Stimulated activated CD4-positive, alpha-beta T cell treated with anti-CD3 and anti-CD28 coated beads, TNF-alpha, amount 100 ng/mL, for 24 hours (primary cell): ENCODE measurements at places on chromosomes 12 and 14.
A peak's percentile ranks its signal among the peaks of the same experiment; 100 is the strongest.

GRCh38 chr12:22313286-22313962, 21.1 kb downstream of the ST8SIA1 start:
- DNase-seq: no peak

DNA sequence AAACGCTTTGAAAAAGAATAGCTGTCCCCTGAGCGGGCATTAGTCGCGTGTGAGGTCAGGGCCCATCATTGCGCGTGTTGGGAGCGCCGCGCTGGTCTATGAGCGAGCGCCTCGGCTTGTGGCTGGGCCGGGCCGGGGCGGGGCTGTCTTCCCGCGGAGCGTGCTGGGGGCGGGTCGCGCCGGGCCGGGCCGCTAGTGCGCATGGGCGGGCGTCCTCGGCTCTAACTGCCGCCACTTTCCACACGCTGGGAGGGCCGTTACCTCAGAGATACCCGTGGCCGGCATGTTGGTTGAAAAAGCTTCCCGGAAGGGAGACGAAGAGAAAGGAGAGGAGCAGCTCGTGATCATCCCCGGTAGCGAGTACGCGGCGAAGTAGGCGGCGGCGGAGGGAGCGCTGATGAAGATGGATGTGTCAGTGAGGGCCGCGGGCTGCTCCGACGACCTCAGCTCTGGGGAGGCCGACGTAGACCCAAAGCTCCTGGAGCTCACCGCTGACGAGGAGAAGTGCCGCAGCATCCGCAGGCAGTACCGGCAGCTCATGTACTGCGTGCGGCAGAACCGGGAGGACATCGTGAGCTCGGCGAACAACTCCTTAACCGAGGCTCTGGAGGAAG, at the start of gene EID3:
Gene EID3, plus strand, starts transcription at position 202 of the 614 bp plus-strand sequence. Its CDS starts 196 bp downstream, at position 398.
- DNase-seq: peak; percentile 89

- no peak for DNase-seq
Observed at GRCh38 chr14:90450151-90450550, 53.3 kb downstream of the CALM1 start.

DNA sequence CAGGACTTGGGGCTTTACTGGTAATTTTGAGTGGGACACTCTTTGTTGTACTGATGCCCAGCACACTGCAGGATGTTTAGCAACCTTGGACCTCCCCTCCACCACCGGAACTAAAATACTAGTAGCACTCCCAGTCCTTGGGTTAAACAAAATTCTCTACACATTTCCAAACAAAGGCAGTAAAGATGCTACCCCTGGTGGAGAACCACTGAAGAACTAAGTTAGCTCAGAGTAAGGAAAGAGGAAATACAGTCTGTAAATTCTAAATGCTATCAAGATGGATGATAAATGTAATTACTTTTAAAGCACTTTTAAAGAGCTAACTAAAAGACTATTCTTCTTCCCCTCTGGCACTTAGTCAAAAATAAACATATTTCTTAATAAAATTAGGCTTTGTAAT, 64.1 kb downstream of the LRP6 start:
- DNase-seq: no peak

DNA sequence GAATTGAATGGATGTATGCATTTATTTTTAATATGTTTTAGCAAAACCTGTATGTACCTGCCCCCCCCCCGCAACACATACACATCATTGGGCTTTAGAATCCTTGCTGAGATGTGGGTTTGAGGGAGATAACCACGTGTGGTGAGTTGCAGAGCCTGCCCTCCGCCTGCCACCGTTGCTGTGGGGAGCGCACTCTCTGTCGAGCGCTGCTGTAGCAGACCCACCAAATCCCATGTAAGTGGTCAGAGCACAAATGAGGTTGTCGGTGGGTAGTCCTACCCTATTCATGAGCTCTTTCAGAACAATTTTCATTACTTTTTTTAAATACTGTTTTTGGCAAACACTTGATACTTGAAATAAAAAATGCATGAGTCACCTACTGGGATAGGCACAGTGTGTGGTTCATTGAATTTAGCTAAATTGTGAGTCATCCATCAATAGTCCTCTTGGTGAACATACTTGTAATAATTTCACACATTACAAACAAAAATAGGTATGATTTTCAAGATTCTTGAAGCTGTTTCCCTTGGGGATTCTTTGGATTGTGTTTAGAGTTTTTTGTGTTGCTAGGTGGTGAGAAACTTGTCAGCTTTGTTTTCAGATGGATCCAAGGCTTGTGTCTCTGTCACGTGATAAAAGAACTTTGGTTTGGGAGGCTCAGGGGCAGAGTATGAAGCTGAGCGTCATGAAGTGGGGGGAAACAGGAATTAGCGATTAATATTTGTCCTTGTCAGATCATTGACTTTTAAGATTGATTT, 107.6 kb downstream of the PTCSC3 start:
- DNase-seq: no peak

- DNase-seq: no peak
Observed at GRCh38 chr12:132117558-132117875, 26.6 kb downstream of the DDX51 start.

- DNase-seq: no peak
Observed at GRCh38 chr14:30143627-30144026, 216.0 kb upstream of the PRKD1 start.

DNA sequence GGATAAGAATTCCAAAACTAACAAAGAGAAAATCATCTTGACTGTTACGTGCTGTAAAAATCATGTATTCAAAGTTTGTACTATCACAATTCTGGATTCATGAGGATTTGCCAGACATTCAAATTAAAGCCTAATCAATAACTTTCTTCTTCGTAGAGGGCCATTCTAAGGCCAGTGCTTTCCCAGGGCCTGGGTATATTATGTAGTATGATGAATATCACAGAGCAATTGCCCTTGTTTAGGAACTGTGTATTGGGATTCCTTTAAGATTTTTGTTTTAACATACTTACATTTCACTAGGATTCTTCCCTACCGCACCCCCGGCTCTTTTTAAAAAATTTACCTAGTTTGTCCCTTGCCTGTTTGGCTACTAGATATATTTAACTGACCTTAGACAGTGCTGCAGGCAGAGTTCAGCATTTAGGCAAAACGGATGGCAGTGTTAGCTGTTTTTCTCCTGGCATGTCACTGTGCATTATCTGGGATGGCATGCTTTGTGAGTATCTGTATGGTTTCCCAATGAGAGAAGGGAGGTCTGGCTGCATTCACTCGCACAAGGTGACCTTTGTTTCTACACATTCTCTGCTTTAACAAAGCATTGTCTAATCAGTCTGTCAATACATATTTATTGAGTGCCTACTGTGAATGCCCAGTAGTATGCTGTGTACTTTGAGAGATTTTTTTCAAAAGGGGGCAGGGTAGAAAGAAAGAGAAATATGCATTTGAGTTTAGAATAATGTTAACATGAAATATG, 63.3 kb downstream of the ERC1 start:
- no peak for DNase-seq

DNA sequence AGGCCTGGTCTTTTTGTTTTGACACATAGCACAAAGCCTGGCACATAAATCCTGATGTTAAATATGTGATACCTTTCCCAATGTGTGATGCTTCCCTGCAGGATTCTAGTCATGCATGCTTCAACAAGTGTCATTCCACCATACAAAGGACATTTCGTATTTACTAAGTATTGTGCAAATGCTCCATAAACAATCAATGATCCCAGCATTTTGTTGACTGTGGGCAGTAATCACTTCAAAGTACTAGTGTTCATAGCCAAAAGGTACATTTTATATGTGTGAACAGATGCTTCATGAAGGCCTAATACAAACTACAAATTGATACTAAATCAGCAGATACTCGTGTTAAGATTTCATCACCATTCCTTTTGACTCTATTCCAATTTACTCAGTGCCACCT, 4.4 kb downstream of the CCNB1IP1 start:
- no peak for DNase-seq

DNA sequence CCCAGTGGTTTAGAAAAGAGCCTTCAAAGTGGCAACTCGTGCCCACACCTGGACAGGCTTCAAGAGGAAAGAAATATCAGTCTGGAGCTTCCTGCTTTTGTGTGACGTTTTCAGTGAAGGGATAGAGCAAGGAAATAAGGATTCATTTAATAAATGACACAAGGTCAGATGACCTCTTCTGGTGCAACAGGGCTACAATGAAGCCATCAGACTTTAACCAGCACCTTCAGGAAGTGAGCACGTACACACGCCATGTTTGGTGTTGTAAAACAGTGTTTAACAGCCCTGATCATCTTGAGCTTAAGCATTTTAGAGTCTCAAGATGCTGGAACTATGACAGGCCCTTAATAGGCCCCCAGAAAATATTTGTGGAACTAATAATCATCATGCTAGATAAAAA, 59.1 kb downstream of the CCDC60 start:
- DNase-seq: no peak

GRCh38 chr12:108337235-108338223, 1.6 kb downstream of the CMKLR1 start:
- no peak for DNase-seq

- no peak for DNase-seq
Observed at GRCh38 chr12:39868328-39868725, 237.6 kb downstream of the SLC2A13 start.

- DNase-seq: no peak
Observed at GRCh38 chr14:29643433-29644211, 284.0 kb downstream of the PRKD1 start.

DNA sequence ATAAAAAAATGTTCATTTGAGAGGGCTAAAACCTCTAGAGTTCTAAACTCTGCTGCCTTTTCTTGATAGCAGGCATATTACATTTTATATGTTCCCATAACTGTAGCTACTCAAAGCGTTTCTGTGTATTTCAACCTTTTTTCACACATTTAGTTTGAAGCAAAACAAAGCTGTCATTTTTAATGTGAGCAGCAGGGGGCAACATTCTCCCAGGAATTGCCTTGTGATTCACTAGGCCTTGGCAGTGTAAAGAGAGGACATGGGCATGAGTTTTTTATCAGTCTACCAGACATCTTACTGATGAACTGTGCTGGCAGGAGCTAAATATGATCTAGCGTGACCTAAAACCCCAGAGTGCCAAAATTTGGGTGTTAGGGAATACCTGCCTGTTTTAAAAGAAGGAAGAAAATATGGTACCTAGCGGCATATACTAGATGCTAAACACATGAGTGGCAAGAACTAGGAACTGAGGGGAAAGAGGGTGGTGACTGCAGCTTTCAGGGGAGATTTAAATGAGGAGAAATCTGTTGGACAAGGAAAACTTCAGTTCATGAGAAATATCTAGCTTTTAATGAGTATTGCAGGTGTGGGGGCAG, 65.3 kb downstream of the IFT43 start:
- DNase-seq: peak; percentile 42

GRCh38 chr14:69582212-69582611, 7.5 kb upstream of the CCDC177 start:
- no peak for DNase-seq

DNA sequence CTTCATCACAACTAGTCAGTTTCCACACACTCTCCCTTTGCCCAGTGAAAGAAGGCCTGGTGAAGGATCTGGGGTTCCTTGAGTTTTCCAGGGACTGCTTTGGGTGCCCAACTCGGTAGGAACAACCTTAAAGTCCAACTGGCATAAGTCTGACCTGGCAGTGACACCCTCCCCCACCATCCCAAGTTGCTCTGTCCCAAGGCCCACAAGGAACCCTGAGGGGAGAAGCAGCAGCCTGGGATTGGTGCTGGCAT, 1.6 kb downstream of the KMT2D start:
- DNase-seq: no peak

GRCh38 chr12:72365151-72365550, 93.0 kb downstream of the TRHDE start:
- no peak for DNase-seq

DNA sequence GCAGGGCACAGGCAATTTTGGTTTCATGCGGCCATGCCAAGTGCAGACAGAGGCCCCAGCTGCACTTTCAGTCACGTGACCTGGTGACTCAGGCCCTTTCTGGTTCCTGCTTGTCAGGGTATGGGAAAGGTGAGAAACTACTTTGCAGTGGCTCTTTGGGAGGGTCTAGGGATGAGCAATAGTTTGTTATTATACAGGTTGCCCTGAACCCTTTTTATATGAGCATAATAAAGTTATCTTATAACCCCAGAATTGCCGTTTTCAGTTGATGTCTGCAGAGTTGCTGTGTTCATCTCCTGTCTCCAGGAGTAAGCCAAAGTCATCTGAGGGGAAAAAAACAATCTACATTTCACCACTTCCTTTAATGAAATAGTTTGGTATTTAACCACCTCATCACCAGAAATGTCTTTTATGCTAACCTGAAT, 30.9 kb upstream of the EMP1 start:
- DNase-seq: peak; percentile 58

DNA sequence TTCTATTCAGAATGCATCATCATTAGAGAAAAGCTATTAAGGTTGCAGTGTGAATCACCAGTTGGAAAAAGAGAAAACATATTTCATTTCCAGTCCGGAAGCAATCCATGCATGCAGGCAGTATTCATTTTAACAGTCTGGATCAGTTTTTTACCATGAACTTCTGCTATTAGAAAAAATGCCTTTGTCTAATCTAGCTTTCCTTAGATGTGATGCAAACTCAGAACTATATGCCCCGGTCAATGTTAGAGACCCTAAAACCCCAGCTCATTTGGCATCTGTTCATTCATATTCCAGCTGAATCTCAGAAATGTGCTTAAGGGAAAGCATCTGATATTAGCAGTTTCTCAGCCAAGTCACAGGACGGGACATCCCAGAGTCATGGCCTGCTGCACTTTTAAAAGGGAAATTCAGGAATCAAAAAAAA, 8.5 kb downstream of the IRAK3 start:
- no peak for DNase-seq

DNA sequence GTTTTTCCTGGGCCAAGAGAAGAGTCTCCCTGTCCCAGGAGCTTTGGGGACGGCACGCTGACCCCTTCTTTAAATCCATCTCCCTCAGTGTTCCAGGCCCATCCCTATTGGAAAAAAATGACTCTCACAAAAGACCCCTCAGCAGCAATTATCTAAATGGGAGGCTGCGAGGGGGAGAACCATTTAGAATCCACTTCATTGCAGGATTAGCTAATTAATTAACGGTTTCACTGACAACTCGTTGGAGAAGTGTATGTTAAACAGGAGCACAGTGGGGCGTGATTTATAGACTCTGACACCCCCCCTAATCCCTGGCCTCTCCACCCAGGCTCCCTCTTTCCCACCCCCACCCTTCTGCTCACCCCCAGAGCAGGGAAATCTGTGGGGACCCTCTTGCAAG, 162.8 kb upstream of the LHX5 start:
- no peak for DNase-seq
